ENCODE measurements at places on chromosomes 7 and 10. TPM values are rescaled to one million over a fixed set of nuclear protein-coding genes. Genes with fewer than 3 reads are reported as not detected.

- H3K27me3 ChIP-seq, result no peaks in the 10 kb centered on the region
- H3K4me1 ChIP-seq, result no peaks in the 10 kb centered on the region
- no peak overlapping the region for H3K4me3 ChIP-seq
- H3K27ac ChIP-seq, result no peak overlapping the region
Measured at GRCh38 chr7:150851492-150852370, 586 bp upstream of the AOC1 start.

- DNase-seq, result no peak
- H3K36me3 ChIP-seq, result no peaks in the 10 kb centered on the region
- H3K27me3 ChIP-seq, result peaks cover 5% of the 10 kb centered on the region
- no peaks in the 10 kb centered on the region for H3K4me1 ChIP-seq
- no peak overlapping the region for H3K4me3 ChIP-seq
- H3K27ac ChIP-seq, result no peak overlapping the region
Measured at GRCh38 chr7:142440906-142441411, 183.1 kb upstream of the PRSS58 start.

DNA sequence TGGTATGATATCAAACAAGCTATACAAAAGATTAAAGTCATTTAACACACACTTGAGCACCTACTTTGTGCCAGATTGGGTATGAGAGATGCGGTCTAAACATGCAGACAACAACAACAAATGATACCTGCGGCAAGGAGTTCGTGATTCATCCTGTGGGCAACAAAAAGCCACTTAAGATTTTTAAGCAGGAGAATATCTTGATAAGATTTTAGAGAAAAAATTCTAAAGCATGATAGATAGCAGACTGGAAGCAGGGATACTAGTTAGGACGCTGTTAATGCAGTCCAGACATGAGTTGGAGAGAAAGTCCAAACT is 1.6 kb upstream of the KBTBD2 start:
- DNase-seq, result no peak
- H3K4me3 ChIP-seq, result no peak overlapping the region
- no peaks in the 10 kb centered on the region for H3K36me3 ChIP-seq
- H3K27me3 ChIP-seq, result no peaks in the 10 kb centered on the region
- no peak overlapping the region for H3K27ac ChIP-seq

DNA sequence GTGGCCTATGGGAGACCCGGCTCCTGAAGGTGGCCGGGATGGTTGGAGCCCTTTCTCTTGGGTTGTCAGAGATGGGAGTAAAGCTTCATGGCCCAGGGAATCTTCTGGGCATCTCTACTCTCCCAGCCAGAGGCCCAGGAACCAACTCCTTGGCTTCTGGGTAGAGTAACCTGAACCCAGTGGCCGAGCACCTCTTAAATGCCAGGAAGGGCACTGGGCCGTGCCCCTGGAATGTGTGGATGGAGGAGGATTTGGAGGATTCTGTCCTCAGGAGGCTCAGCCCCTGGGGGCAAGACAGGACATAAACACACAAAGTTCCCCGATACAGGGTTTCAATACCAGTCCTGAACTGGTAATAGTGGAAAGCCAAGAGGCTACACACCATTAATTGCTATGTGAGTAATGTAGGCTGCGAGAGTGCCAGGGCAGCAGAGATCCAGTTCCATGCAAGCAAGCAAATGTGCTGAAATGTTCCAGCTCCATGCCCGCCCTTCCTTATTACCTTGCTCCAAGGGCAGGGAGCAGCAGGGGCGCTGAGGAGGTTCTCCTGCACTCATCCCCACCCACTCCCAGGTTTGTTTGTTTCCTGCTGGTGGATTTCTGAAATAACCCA is 1.2 kb downstream of the PALD1 start:
- DNase-seq, result no peak
- H3K4me3 ChIP-seq, result peak overlapping the region; percentile 66
- H3K27ac ChIP-seq, result peak overlapping the region; percentile 78
- peaks cover 33% of the 10 kb centered on the region for H3K27me3 ChIP-seq

Gene NODAL
- total RNA-seq, result not detected

Gene SLC39A12
- total RNA-seq, result not detected

DNA sequence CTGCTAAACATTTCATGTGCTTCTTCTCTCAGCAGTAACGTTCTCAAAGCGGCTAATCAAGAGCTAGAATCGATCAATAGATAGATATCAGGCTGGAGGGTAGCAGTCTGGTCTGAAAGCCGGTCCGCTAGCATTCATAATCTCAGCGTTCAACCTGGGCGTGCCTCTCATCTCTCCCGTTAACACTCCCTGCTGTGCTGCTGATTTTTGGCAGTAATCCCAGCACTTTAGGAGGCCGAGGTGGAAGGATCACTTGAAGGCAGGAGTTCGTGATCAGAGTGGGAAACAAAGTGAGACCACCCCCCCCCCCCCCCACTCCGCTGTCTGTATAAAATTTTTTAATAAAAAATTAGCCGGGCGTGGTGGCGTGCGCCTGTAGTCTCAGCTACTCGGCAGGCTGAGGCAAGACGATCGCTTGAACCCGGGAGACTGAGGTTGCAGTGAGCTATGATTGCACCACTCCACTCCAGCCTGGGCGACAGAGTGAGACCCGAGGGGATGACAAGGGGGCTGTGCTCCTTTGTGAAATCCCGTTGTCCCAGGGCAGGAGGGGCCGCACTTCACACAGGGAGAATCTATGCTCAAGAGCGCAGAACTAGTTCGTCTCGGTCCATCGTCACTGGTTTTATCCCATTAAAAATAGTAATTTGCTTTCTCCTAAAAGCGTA is 624 bp upstream of the CEP55 start:
- peaks cover 14% of the 10 kb centered on the region for H3K4me1 ChIP-seq
- no peaks in the 10 kb centered on the region for H3K36me3 ChIP-seq
- H3K27ac ChIP-seq, result peak overlapping the region; percentile 28
- DNase-seq, result peak; percentile 75
- H3K4me3 ChIP-seq, result peak overlapping the region; percentile 85
- no peaks in the 10 kb centered on the region for H3K27me3 ChIP-seq

DNA sequence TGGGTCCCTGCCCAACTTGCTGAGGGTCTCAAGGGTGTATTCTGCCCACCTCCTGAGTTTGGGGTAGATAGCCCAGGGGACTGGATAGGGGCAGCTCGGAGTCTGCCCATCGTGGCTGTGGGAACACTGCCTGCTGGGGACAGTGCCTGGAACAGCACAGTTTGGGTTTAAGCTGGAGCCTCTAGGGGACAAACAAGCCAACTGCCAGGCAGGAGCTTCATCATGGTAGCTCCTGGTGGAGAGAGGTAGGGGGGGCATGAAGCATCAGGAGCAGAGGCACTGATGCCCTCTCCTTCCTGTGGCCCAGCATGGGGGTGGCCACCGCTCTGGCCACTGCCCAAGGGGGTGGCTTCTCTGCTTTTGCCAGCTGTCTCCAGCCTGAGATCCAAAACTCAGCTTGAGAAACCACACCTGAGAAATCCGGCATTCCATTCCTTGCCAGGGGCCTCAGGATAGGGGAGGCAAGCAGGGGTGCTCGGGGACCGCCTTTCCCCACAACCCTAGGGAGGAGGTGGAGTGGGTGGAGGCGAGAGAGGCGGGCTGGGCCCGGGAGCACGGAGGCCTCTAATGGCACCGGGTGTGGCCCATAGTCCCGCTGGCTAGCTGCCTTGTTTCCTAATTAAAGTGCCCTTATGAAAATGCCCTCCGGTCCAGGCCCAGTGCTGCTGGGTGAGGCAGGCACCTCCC is 47.6 kb downstream of the UNC5B start:
- peak; percentile 41 for DNase-seq
- no peak overlapping the region for H3K4me3 ChIP-seq
- no peaks in the 10 kb centered on the region for H3K36me3 ChIP-seq
- peak overlapping the region; percentile 66 for H3K27ac ChIP-seq
- peaks cover 55% of the 10 kb centered on the region for H3K4me1 ChIP-seq

- DNase-seq, result peak; percentile 97
- peaks cover 69% of the 10 kb centered on the region for H3K4me1 ChIP-seq
- no peak overlapping the region for H3K4me3 ChIP-seq
- H3K27ac ChIP-seq, result peak overlapping the region; percentile 75
- no peaks in the 10 kb centered on the region for H3K27me3 ChIP-seq
Measured at GRCh38 chr7:6392712-6393666, 54.8 kb downstream of the DAGLB start.
